ENCODE measurements at places on chromosomes 12 and 14.

- no peak for DNase-seq
Observed at GRCh38 chr12:26378711-26379110, 183.3 kb downstream of the SSPN start.

DNA sequence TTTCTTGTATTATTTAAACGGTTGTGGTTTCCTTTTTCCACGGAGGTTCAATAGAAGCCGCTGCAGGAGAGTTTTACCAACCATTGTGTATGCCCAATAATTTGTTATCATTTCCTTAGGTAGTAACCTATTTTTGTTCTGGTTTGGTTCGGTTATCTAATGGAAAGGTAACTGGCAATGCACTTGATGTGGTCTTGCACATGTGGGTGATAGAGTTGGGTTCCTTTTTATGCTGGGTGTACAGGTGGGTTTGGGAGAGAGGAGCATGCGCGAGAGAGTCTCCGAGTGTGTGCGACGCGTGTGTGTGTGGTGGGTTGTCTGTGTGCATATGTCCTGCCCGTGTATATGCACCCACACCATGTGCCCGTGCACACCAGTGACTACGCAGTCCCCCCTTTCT, 102.7 kb upstream of the FKBP4 start:
- DNase-seq = no peak

DNA sequence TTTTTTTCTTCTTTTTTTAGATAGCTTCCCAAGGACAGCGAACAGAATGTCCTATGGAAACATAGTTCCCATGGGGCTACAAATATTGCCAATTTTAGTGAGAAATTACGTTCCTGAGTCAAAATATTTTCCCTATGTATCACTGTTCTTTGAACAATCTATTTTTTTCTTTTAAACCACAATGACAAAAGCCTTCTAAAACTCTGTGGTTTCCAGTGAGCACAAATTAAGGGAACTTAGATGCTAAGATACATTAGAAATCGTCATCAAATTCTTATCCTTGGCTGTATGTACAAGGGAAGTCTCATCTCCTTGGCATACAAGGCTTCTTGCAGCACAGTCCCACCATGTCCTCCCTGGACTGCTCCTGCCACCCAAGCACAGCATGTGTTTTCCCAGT, 17.9 kb downstream of the CPM start:
- no peak for DNase-seq

- no peak for DNase-seq
Observed at GRCh38 chr12:104475271-104475670, 18.5 kb downstream of the CHST11 start.

- no peak for DNase-seq
Observed at GRCh38 chr12:122834104-122834920, 945 bp upstream of the HIP1R start.

DNA sequence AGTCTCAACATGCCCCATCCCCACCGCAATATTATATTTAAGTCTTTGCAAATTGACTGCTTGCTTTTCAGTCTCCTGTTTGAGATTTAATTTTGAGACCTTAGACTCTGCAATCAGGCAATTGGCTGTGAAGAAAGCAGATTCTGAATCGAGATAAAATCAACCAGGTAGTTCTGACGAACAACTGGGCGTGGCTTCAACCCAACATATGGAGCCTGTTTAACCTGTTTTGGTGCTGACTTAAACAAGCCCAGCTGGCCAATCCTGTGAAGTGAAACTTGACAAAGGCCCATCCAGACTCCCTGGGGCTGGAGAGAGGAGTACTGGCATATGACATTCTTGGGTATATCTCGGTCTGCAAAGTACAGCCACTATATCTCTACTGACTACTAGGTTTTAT, 9.8 kb upstream of the CIPC start:
- no peak for DNase-seq

GRCh38 chr12:116257215-116257614, 20.3 kb downstream of the MED13L start:
- DNase-seq = no peak

- DNase-seq = no peak
Observed at GRCh38 chr14:104499784-104500760, 79.5 kb upstream of the C14orf180 start.

DNA sequence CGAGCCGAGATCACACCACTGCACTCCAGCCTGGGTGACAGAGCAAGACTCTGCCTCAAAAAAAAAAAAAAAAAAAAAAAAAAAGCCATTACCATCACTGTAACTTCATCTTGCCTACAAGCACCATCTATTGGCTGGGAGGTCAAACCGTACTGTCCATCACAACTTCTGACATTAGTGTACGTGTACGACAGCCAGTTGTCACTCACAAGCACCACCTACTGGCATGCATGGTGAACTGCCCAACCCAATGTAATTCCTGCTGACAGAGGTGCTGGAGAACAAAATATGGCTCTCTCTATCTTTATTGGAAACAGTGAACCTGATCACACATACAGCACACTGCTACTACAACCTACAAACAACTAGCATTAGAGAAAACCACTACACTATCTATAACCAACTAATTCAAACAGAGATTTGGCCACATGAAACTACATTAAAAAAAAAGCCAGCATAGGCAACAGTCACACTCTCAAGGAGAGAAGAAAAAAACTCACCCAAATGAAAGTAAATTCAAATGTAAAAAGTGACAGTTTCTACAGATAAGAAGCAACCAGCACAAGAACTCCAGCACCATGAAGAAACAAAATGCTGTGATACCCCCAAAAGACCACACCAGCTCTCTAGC, 82.3 kb downstream of the PUS7L start:
- DNase-seq = peak; percentile 46

GRCh38 chr14:59262717-59263454, 74.4 kb downstream of the DAAM1 start:
- no peak for DNase-seq

- DNase-seq = no peak
Observed at GRCh38 chr12:132522592-132523380, 32.8 kb downstream of the FBRSL1 start.

DNA sequence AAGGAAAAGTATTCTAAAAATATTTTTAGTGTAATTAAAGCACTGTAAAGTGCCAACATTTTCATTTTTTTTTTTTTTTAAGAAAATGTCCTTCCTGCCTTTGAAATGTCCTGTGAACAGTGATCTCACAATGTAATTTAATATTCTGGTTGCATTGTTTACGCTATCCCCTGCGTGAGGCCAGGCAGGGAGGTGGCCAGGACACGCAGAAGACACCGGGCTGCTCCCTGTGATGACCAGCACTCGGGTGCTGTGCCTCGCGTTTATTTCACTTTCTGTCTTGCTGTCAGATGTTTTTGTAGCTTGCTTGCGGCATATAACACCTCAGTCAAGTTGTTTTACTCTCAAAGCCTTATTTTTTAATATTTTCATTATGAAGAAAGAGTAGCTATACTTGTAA, 18.5 kb downstream of the PIWIL1 start:
- DNase-seq = no peak

DNA sequence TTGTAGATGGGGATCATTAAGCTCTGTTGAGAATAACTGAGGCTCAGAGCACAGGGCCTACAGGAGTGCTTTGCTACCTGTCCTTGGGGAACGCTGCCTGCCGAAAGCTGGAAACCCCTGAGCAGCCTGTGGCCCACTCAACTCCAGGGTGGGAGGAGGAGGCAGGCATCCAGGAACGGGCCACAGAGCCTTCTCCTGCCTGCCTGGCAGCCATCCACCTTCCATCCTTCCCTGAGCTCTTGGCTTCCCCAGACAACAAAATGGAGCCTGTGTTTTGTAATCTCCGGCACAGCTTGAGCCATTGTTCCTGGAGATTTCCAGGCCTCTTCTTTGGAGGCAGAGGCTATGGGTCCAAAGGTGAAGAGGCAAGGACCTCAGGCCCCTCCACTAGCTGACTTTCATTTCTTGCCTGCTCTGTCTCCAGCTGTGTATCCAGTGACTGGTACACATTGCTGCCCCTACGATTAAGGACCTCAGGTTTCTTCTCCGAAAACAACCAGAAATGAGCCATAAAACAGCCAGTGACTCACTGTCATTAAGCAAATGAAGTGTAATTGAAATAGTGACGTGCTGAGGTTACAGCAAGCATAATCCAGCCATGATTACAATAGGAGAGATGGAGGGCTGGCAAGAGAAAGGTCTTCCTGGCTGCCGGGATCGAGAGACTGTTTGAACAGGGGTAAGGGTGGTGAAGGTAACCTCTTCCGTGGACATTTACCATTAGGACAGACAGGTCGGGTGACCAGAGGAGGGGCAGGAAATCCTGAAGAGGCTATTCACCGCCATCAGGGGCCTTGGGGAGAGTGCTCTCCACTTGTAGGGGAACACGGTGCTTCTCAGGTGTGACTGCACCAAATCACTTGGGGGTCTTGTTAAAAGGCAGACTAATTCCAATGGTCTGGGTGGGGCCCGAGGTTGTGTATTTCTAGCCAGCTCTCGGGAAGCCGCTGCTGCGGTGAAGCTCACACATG, 56.3 kb upstream of the KCNA5 start:
- no peak for DNase-seq

DNA sequence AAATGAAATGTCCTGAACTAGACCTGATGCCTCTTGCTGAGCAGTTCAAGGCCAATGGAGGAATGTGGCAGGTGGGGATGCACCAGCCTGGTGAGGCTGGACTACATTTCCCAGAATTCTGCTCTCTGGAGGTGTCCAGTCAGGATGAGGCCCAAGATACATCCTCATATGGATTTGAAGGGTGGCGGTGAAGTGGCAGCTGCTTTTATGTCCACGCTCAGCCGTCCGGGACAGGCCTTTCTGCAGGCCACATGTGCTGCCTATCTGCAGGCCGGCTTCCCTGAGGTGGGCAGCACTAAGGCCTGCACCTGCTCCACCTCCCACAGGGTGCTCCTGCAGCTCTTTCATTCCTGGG, 230.2 kb downstream of the BCL11B start:
- DNase-seq = no peak

DNA sequence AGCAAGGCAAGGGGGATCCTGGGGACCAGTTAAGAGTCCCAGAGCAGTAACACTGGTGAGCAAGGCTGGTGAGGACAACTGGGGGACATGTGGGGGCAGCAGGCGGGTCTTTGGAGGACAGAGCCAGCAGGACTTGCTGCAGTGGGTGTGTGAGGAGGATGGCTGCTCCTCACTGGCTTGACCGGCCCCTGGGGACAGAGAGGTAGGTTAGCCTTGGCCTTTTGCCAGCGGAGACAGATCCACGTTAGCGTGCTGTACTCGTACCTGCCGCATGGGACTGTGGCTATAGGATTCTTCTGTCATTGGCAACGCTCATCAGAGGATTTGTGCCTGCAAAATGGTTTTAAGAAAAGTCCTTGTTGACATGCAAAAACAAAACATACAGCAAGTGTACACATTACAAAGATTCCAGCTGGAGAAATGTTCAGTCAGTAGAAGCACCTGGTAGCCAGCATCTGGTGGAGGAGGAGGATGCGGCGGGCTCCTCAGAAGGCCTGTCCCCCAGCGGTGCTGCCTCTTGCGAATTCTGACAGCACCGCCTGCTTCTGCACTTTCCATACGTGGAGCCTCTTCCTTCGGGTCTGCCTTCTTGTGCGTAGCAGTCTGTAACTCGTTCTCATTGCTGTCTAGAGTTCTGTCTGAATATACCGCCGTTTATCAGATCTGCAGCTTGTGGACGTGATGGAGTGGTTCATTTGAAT, 91.3 kb downstream of the EP400 start:
- DNase-seq = no peak

DNA sequence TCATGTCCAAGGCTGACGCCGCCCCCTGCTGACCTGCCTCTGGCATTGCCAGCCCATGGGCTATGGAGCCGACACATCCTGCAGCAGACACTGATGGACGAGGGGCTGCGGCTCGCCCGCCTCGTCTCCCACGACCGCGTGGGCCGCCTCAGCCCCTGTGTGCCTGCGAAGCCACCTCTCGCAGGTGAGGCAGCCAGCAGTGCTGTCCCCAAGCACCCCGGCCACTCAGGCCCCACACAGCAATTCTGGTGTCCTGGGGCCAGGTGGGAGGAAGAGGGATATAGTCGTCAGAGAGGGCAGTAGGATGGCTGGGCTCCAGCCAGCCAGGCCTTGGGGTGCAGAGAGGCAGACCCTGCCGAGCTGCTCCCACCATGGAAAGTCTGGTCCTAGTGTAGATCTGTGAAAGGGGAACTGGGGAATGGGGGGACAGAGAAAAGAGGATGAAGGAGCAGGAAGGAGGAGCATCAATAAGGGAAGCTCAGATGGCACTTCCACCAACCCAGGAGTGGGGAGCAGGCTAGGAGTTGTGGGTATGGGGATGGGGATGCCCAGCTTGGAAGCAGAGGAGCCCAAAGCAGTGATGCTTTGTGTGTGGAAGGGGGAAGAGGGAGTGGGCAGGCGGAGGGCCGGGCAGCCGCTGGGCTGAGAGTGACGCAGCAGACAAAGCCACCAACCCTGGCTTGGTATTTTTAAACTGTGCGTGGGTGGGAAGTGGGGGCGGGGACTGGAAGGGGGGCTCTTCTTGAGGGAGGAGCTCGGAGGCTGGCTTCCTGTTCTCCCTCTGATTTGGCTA, 4.7 kb downstream of the NAB2 start:
- DNase-seq = peak; percentile 73

DNA sequence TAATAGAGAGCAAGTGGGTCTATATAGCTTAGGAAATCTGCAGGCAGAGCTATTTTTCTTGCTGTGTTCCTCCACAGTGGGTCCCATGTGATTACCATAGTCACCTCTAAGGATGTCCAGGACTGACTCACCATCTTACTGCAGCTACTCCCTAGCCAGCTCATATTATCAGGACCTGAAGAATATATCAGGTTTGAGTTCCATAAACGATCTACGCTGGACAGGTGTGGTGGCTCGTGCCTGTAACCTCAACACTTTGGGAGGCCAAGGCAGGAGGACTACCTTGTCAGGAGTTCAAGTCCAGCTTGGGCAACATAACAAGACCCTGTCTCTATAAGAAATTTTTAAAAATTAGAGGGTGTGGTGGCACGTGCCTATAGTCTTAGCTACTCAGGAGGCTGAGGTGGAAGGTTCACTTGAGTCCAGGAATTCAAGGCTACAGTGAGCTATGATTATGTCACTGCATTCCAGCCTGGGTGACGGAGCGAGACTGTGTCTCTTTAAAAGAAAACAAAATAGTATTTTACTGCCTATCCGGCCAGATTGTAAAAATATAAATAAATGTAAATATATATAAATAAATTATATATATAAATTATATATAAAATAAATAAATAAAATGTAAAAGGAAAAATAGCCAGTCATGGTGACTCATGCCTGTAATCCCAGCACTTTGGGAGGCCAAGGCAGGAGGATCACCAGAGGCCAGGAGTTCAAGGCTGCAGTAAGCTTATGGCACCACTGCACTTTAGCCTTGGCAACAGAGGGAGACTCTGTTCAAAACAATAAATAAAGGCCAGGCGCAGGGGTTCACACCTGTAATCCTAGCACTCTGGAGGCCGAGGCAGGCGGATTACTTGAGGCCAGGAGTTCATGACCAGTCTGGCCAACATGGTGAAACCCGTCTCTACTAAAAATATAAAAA, 6.9 kb upstream of the SPRYD4 start:
- DNase-seq = no peak

- DNase-seq = no peak
Observed at GRCh38 chr12:3253682-3254275, 176.6 kb downstream of the TSPAN9 start.

- DNase-seq = no peak
Observed at GRCh38 chr12:112168561-112168971, 43.2 kb downstream of the TRAFD1 start.

GRCh38 chr12:115687094-115687493, 590.4 kb downstream of the MED13L start:
- DNase-seq = no peak

GRCh38 chr12:43210485-43211192, 341.4 kb downstream of the ADAMTS20 start:
- DNase-seq = peak; percentile 3

GRCh38 chr12:87953256-87953860, 75.8 kb downstream of the C12orf50 start:
- peak; percentile 7 for DNase-seq

GRCh38 chr14:99945732-99946651, 119.2 kb upstream of the EVL start:
- DNase-seq = peak; percentile 50

GRCh38 chr14:31781578-31781977, 220.4 kb downstream of the NUBPL start:
- DNase-seq = no peak
